ENCODE measurements at places on chromosomes 4 and X.
A peak's percentile ranks its signal among the peaks of the same experiment; 100 is the strongest.

- no peak for DNase-seq
These were observed 33.3 kb upstream of the SLC2A9 start for GRCh38 chr4:10054571-10055041.

- no peak for DNase-seq
These were observed 36.6 kb upstream of the GRPEL1 start for GRCh38 chr4:7104366-7105031.

- DNase-seq, result no peak
These were observed 4.2 kb upstream of the AKAP17A start for GRCh38 chrX:1587161-1587560.

DNA sequence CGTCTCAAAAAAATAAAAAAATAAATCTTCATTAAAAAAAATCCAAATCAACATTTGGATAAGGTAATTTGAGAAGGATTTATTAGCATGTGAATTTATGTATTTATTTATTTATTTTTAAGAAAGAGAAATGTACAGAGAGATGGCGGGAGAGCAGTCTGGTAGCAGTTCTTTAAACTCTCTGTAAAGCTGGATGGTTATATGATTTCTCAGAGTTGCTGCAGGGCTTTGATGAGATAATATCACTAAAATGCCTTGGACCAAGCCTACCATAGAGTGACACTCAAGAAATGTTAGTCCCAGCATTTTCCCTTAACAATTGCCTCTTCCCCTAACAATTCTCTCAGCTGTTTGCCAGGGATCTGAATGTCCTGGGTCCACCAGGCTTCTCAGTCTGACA is 103.4 kb upstream of the LNX1 start:
- DNase-seq, result no peak

DNA sequence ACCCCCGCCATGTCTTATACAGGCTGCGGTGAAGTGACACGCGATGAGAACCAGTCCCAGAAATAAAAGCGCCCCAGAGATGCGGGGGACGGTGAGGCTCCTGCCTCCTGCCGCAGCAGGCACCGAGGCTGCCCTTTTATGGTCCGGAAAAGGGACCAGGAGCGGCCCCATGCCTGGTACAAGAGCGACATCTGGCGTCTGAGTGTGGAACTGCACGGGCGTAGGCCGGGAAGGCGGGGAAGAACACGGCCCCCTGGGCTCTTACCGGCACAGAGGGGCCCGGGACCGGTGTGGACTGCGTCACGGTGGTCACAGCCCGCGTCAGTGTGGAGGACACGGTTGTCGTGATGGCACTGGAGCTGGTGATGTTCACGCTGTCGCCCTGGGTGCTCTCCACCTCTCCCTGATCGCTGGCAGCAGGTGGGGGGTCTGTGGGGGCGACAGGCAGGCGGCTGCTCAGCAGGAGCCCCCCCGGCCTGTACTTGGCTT is 8.9 kb upstream of the RENBP start:
- peak; percentile 74 for DNase-seq

- no peak for DNase-seq
These were observed 540.9 kb downstream of the PPP4R3C start for GRCh38 chrX:26922278-26922677.

DNA sequence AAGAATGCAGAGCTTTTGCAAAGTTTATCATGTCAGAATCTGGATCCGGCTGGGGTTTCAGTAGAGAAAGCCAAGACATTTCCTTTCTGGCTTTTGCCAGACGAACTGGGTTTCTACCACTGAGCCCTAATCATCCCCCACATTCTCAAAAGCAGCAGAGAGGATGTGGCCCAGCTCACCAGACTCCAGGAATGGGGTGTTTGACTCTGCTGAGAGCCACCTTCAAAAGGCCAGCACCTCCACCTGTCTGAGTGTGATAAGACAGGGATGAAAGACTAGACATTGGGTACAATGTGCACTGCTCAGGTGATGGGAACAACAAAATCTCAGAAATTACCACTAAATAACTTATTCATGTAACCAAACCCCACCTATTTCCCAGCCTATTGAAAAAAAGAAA is 25.7 kb upstream of the CCKAR start:
- DNase-seq, result no peak

DNA sequence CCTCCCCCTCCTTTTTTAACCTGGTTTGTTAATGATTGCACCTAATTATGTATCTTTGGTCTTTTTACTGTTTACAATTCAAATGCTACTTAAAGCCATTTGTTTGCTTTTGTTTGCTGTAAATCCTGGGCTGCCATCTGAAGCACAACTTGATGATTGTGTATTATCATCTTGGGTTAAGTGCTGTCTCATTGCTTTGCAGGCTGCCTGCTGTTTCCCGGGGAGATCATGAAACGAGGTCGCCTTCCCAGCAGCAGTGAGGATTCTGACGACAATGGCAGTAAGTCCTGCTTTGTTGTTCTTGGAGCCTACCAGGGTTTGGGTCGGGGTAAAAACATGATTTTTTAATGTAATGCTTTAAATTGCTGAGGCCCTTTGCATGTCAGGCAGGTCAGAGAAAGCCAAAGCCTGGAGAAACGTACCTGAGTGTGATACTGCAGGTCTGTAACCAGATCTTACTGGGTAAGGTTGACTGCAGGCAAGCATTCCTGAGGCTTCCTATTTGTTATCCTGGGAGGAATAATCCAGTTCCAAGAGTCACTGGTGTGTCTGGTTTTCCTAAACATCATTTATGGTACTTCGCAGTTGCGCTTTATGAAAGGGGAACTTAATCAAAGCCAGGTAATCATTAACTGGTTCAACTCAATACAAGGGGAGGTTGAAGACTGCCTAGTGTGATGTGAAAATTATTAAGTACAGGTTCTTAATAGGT is 22.2 kb downstream of the JADE1 start:
- DNase-seq, result no peak

DNA sequence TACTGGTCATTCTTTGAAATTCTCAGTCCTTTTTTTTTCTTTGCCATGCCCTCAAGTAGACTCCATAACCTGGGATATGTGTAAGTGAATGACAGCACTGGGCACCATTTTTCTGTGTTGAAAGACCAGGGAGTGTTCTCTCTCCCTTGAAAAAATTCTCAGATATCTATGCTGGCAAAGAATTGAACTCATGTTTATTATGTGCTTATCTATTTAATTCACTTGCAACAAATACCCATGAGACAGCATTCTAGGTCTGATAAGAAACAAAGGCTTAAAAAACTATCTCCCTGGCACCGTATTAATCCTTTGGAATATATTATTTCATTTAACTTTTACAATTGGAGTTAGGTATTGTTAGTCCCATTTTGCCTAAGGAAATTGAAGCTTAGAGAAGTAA is 36.7 kb downstream of the LARP7 start:
- no peak for DNase-seq

- no peak for DNase-seq
These were observed 31.5 kb upstream of the HTRA3 start for GRCh38 chr4:8238036-8238511.

DNA sequence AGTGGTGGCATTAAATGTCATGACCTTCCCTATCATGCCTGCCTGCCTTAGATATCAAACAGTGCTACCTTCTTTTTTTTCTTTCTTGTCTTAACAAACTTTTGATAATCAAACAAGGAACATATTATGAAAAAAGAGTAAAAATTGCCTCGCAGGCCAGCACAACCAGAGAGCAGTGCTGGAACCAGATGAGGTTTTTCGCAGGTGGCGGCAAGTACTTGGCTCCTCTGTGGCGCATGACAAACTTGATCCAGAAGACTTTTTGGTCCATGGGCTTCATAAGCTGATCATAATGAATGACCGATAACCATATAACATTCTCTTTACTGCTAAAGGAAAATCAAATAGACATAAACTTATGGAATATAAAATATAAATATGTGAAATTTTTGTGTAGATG is 61.8 kb downstream of the UGT2B10 start:
- no peak for DNase-seq

DNA sequence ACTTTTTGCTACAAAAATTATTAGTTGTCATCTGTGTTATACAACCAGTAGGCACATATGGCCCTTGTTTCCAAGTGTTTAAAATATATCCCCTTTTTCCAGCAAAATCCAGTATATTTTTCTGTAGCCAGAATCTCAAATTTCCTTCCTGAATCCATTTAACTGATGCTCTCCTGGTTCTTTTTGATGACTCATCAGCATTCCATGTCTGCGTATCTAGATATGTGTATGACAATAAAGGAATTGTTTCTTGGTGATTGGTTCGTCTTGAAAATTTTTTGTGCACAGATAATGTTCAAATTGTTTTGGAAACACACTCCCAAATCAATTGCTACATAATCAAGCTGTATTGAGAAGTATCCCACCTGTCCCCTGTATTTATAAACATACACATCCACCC is 98.3 kb downstream of the ITM2A start:
- no peak for DNase-seq

DNA sequence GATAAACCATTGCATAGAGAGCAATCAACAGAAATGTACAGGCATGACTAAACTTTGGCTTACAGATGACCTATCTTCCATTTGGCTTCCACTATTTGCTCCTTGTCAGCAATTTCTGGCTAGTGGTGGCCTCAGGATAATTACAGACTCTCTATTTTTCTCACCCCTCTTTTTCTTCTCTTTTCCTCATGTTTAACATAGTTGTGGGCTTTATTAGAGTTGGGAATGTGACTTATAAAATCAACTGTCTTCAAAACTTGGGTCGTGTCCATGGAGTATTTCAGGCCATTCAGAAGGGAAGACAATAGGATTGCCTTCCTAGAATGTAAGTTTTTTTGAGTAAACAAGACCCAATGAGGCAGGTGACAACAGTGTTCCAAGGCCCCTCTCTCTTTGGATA is 236.2 kb downstream of the FRAS1 start:
- no peak for DNase-seq

GRCh38 chr4:165927815-165928214 is 54.8 kb downstream of the TLL1 start:
- DNase-seq, result no peak

GRCh38 chrX:136708348-136708747 is 60.4 kb downstream of the CD40LG start:
- DNase-seq, result no peak

DNA sequence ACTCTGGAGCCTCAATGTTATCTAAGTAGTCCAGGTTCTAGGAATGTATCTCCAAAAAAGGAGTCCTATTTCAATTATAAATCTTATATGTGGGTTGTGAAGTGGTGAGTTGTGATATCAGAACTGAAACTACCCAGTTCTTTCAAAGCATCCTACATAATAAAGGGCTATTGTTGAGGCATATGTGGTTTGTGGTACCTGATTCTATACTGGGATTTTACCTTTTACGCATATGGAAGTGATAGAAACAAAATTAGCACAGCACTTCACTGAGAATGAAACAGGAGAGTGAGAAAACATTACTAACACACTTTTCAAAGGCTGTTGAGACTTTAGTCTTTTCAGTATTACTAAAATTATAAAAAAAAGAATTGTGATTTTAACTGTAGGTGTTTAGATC is 417.7 kb upstream of the GALNT7 start:
- no peak for DNase-seq

DNA sequence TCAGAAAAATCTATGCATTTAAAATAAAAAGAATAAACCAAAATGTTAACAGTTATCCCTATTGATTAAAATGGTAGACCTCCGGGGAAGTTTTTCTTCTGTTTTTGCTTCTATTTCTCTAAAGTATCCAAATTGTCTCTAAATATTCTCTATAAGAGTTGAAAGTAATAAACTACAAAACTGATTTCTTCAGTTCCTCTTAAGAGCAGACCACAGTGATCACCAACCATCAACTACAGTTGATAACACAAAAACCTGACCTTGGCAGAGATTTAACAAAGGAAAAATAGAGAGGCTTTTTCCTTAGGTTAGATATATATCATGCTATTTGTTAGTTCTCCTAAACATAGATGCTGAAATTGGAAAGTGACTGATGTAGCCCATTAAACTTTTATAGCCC is 27.3 kb downstream of the DDX60 start:
- no peak for DNase-seq

- no peak for DNase-seq
These were observed 171.9 kb downstream of the NDST4 start for GRCh38 chr4:114941503-114941902.

DNA sequence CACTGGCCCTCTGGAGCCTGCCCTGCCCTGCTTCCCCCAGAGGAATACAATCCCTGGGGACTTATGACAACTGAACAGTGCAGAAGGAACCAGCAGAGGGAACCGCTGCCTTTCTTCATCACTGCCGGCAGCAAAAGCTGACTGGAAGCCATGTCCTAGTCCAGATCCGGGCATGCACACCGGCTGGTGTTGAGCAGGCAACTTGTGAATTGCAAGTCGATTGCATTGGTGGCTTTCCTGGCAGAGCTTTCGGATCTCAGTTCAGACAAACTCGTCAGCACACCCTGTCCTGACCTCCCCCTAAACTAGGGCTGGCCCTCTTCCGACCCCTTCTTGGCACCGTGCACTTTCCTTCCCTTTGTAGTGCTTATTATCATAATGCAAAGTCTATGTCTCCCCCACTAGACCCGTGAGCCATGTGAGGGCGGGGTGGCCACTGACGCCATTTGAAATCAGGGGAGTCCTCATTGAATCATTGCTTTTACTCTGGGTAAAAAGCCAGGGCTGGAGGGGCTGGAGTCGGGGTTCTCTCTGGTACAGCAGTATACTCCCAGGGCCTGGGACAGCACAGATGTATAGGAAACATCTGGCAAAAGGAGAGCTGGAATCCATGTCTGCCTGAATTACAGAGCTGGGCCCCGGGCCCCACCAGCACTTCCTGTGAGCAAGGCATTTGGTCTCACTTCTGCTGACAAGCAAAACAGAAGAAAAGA is 1.8 kb downstream of the ARHGAP4 start:
- no peak for DNase-seq

DNA sequence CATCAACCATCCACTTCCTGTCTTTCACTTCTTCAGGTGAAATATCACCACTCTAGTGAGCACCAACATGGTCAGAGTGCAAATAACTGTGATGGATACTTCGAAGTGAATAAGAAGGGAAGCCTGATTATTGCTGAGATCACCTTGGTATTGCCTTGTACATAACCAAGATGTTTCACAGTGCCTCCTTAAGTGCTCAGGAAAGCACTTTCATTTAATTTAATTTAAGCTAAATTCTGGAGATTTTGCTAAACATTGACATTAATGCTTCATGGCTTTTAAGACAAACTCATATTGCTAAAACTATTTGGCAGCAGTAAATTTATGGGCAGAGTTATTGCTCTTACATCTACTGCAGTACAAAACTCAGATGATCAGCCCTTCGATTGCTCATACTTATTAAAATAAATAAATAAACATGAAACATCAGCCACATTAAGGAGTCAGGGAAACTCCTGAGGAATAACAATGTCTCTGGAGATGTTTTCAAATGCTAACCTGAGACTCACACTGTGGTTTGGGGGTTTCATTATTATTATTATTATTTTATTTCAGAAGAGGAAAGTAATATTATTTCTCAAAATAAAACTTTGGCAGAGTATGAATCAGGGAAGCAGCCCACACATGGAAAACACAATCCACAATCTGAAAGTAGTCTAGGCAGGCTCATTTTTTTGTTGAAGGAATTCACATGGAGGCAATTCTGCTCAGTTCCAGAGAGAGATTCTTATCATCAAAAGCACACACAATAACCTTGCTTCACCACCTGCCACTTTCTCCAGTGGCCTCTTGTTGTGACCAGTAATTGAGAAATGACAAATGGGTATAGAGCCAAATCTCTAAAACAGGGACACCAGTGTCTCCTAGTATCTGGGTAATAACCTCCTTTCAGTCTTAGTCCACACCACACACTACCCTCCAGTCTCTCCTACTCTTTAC is 344.2 kb downstream of the MAPK10 start:
- no peak for DNase-seq

- no peak for DNase-seq
These were observed 508.7 kb upstream of the DIPK2B start for GRCh38 chrX:45709381-45709780.

- no peak for DNase-seq
These were observed 428.4 kb downstream of the AFF2 start for GRCh38 chrX:148928811-148929210.
